ENCODE measurements at places on chromosomes 7 and 10. TPM values are rescaled to one million over a fixed set of nuclear protein-coding genes. Genes with fewer than 3 reads are reported as not detected.

GRCh38 chr7:89606511-89606910 is 547.8 kb upstream of the STEAP1 start:
- DNase-seq, result no peak
- no peak overlapping the region for H3K4me3 ChIP-seq
- no peak overlapping the region for H3K27ac ChIP-seq
- H3K27me3 ChIP-seq, result no peaks in the 10 kb centered on the region

GRCh38 chr10:6130848-6131470 is 42.1 kb downstream of the RBM17 start:
- H3K36me3 ChIP-seq, result no peaks in the 10 kb centered on the region
- no peak overlapping the region for H3K27ac ChIP-seq
- DNase-seq, result no peak
- peaks cover 48% of the 10 kb centered on the region for H3K4me1 ChIP-seq
- no peak overlapping the region for H3K4me3 ChIP-seq

DNA sequence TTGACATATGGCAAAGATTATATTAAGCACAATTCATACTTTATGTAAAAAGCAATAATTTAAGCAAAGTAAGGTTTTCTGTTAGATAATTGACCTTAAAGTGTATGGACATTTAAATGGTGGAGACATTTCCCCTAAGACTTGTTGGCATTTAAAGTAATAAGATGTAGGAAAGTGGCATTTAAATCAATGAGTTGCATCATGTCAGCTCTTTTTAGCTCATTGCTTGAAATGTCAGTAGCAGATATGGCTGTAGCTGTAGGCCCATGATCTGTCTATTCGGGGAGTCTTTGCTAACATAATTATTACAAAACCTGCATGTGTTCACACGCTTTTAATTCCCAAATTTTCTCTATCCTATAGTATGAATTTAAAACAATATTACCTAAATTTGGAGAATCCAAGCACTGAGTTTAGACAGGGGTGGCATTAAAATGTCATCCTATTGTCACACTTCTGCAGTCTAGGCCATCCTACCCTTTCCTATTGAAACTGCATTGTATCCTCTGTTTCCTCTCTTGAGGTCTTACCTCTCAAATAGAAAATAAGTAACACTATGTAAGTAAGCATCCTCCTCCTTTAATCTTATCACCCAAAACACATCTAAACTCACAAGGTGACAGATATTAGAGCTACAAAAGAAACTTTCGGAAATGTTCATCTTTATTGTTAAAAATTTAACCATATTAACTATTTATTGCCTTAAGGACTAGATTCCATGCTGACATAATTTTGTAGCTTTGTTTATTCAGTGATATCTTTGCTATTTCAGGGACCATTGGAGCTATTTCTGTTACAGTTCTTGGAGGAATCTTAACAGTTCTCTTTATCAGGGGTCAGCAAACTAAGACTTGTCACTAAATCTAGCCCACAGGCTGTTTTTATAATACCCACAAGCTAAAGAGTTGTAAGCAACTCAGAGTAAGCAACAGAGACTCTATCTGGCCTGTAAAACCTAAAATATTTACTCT is 91.2 kb downstream of the LCOR start:
- no peaks in the 10 kb centered on the region for H3K27me3 ChIP-seq
- H3K4me1 ChIP-seq, result no peaks in the 10 kb centered on the region
- H3K27ac ChIP-seq, result no peak overlapping the region
- H3K4me3 ChIP-seq, result no peak overlapping the region
- no peak for DNase-seq
- no peaks in the 10 kb centered on the region for H3K36me3 ChIP-seq

GRCh38 chr10:34323192-34323591 is 491.9 kb downstream of the PARD3 start:
- no peak overlapping the region for H3K4me3 ChIP-seq
- H3K4me1 ChIP-seq, result no peaks in the 10 kb centered on the region
- no peaks in the 10 kb centered on the region for H3K27me3 ChIP-seq
- H3K36me3 ChIP-seq, result no peaks in the 10 kb centered on the region

LIPF gene
- total RNA-seq, result not detected

DNA sequence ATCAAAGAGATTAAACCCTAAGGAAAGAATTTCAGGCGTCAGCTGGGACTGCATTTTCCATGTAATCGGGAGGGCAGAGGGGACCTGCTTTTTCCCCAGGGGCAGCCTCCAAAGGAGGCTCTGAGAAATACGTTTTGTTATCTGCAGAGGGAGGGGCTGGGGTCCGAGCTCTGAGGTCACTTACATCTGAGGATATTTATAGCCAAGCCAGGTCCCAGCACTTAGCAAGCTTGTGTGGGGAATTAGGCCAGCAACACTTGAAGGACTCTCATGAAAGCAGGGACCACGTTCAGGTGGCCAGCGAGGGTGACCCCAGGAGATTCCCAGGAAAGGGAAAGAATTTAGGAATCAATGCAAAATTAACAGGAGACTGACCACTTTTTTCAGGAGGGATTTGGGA is 20.6 kb upstream of the GDI2 start:
- no peak overlapping the region for H3K27ac ChIP-seq
- no peaks in the 10 kb centered on the region for H3K36me3 ChIP-seq

DNA sequence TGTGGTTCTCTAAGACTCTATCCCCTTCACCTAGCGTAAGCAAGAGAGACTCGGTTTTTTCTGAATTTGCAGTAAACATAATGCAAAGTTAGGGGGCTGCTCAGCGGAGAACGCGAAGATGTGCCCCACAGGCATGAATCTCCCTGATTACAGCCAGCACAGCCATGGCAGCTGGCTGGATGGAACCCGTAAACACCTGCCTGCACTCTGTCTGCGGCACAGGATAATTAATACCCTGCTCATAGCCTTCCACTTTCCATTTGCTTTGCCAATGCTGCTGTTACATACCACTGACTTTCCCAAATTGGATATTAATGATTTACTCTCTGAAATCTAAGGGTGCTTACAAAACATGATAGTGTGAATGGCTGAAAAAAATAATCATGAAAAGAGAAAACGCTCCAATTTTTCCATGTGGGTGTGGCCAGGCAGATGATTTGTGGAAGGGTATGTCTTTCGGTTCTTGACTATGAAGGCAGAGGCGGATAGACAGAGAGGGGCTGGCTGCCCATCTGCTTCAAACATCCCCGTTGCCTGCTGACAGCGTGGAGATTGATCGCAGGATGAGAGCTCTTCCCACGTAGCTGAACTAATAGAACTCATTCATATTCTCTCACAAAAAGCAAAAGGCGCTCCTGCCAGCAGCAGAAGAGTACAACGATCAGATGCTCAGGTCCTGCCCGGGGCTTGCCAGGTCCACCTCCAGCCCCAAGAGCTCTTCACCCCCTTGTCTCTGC is 193.2 kb upstream of the GHITM start:
- DNase-seq, result no peak
- H3K27ac ChIP-seq, result no peak overlapping the region
- no peaks in the 10 kb centered on the region for H3K4me1 ChIP-seq

NOM1 gene
- 25.5 TPM for total RNA-seq

SSC4D gene
- not detected for total RNA-seq

DNA sequence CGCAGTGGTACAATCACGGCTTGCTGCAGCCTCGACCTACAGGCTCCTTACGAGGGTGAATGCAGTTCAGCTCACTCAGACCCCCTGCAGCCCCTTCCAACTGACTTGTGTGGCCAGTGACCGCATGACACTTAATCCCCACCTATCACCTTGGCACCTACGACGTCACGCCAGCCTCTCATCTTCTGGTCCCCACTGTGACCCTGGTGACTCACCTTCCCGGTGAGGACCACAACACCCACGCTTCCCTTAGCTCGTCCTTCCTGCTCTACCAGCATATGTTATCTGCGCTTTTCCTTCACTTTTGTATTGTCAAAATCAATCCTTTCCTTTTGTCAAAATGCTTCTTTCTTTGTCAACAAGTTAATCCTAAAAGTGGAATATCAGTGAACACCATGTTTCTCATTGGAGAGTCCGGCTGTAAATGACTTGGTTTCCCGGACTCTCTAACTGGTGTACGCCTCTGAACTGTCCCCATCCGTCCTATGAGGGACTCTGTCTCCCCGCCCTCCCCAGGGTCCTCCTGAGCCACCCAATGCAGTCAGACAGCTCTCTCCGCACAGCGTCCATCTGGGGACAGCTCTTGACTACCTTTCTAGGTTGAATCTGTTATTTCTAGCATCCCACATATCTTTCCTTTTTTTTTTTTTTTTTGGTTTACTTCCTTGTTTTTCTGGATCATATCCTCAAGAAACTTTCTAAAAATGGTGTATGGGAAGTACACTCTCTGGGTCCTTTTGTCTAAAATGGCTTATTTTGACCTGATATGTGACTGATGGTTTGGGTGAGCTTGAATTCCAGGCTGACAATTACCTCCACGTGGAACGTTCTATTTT is 37.3 kb downstream of the CFAP46 start:
- no peak overlapping the region for H3K4me3 ChIP-seq
- no peak for DNase-seq
- no peaks in the 10 kb centered on the region for H3K4me1 ChIP-seq
- no peaks in the 10 kb centered on the region for H3K36me3 ChIP-seq
- H3K27ac ChIP-seq, result no peak overlapping the region

C10orf90 gene
- not detected for total RNA-seq

HOXA2 gene
- not detected for total RNA-seq

DNA sequence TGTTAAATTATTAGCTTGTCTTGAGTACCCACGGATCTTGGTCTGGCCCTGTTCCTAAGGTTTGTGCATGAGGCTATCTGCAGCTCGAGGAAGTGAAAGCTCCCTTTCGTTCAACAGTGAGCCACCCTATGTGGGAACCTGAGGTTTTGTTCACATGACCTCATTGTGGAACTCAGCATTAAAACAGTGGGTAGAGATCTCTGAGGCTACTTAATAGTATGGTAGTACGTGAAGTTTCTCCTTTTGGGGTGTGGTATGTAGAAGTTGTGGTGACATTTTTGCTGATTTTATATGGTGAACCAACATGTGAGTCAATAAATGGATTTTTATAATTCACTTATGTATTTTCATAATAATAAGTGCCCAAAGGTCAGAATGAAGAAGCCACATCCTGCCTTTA is 252.7 kb upstream of the FERD3L start:
- no peaks in the 10 kb centered on the region for H3K36me3 ChIP-seq
- no peaks in the 10 kb centered on the region for H3K4me1 ChIP-seq
- no peak overlapping the region for H3K27ac ChIP-seq
- H3K27me3 ChIP-seq, result no peaks in the 10 kb centered on the region
- no peak overlapping the region for H3K4me3 ChIP-seq
